ENCODE measurements at places on chromosomes 3 and 15.

- DNase-seq: no peak
- no peaks in the 10 kb centered on the region for H3K36me3 ChIP-seq
- H3K4me3 ChIP-seq: no peak overlapping the region
- H3K27me3 ChIP-seq: no peaks in the 10 kb centered on the region
Measured at GRCh38 chr15:50057196-50057595, 61.8 kb downstream of the ATP8B4 start.

DNA sequence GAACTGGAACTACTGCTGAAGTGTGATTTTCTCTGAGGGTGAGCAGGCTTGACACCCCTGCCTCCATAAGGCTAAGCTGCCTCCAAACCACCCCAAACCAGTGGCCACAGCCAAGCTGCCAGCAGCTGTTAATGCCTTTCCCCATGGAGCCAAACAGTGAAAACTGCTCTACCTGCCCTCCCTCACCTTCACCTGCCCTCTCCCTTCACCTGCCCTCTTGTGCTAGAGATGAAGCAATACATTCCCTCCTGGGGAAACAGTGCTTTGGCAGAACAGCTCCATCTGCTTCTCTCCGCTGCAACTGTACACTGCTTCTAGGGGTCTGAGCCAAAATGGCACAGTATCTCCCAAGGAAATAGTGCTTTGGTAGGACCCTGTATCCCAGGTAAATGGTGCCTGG is 374.1 kb downstream of the FHIT start:
- no peak overlapping the region for H3K4me3 ChIP-seq
- no peaks in the 10 kb centered on the region for H3K4me1 ChIP-seq
- H3K27me3 ChIP-seq: no peaks in the 10 kb centered on the region
- H3K36me3 ChIP-seq: no peaks in the 10 kb centered on the region
- DNase-seq: no peak

DNA sequence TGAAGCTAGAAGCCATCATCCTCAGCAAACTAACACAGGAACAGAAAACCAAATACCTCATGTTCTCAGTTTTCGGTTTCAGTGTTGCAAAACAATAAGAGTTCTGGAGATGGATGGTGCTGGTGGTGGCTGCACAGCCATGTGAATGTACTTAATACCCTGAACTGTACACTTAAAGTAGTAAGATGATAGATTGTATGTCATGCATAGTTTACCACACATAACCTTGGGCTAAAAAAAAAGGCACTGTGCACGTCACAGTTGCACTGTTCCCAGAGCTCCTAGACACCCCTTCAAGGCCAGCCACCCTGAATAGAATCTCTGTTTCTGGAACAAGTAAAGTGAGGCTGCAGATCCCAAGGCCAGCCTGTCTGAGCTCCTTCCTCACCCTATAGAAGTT is 243.3 kb upstream of the IGF1R start:
- no peaks in the 10 kb centered on the region for H3K36me3 ChIP-seq
- H3K27me3 ChIP-seq: peaks cover 28% of the 10 kb centered on the region
- no peaks in the 10 kb centered on the region for H3K4me1 ChIP-seq
- DNase-seq: no peak
- no peak overlapping the region for H3K4me3 ChIP-seq
- H3K27ac ChIP-seq: no peak overlapping the region

DNA sequence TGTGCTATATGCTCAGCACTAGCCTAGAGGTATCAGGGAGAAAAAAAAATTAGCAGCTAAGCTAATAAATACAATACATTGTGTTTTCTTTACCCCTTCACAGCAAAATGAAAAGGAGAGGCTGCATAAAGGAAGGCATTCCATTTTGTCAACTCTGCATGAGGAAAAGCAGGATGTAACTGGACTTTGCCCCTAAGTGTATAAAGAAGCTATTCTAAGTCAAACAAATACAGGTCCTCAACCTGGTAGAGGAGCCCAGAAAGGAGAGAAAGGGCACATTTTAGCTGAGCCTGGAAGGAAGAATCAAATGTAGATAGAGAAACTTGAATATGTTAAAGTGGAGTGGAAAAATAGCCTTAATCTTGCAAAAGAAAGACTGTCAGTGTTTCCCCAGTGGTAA is 89.0 kb upstream of the SPRED1 start:
- no peak overlapping the region for H3K27ac ChIP-seq
- H3K4me1 ChIP-seq: no peaks in the 10 kb centered on the region
- no peaks in the 10 kb centered on the region for H3K27me3 ChIP-seq
- H3K36me3 ChIP-seq: no peaks in the 10 kb centered on the region
- DNase-seq: no peak
- no peak overlapping the region for H3K4me3 ChIP-seq

- no peak overlapping the region for H3K4me3 ChIP-seq
- H3K27ac ChIP-seq: no peak overlapping the region
- H3K27me3 ChIP-seq: no peaks in the 10 kb centered on the region
- peak; percentile 52 for DNase-seq
Measured at GRCh38 chr3:47193871-47194859, 30.3 kb upstream of the SETD2 start.

GRCh38 chr15:48679952-48680351 is 34.4 kb upstream of the FBN1 start:
- H3K36me3 ChIP-seq: no peaks in the 10 kb centered on the region
- DNase-seq: no peak
- peaks cover 33% of the 10 kb centered on the region for H3K4me1 ChIP-seq
- H3K27me3 ChIP-seq: no peaks in the 10 kb centered on the region

DNA sequence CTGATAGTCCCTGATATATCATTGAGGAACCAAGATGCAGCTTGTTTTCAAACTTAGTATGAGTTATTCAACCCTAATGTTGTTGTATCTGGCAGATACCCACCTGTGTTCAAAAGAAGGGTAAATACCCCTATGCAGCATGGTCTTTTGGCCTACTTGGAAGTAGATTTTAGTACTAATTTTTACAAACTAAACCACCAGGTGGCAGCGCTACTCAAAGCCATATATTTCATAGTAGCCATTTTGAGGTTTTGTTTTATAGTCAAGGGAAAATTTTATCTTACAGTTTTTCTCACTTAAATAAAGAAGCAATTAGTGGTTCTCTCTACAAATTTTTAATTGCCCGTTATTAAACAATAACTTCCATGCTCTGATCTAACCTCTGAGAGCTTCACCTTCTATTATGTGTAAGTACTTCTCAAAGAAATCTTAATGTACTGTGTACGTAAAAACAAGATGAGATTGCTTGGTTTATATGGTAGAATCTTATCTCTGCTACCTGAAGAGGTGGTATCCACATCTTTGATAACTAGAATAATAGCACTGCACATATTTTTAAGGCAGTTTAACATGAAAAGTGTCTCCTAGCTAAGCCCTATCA is 31.5 kb upstream of the MLF1 start:
- H3K4me3 ChIP-seq: no peak overlapping the region
- H3K27ac ChIP-seq: no peak overlapping the region
- no peaks in the 10 kb centered on the region for H3K27me3 ChIP-seq
- H3K4me1 ChIP-seq: no peaks in the 10 kb centered on the region
- H3K36me3 ChIP-seq: no peaks in the 10 kb centered on the region

DNA sequence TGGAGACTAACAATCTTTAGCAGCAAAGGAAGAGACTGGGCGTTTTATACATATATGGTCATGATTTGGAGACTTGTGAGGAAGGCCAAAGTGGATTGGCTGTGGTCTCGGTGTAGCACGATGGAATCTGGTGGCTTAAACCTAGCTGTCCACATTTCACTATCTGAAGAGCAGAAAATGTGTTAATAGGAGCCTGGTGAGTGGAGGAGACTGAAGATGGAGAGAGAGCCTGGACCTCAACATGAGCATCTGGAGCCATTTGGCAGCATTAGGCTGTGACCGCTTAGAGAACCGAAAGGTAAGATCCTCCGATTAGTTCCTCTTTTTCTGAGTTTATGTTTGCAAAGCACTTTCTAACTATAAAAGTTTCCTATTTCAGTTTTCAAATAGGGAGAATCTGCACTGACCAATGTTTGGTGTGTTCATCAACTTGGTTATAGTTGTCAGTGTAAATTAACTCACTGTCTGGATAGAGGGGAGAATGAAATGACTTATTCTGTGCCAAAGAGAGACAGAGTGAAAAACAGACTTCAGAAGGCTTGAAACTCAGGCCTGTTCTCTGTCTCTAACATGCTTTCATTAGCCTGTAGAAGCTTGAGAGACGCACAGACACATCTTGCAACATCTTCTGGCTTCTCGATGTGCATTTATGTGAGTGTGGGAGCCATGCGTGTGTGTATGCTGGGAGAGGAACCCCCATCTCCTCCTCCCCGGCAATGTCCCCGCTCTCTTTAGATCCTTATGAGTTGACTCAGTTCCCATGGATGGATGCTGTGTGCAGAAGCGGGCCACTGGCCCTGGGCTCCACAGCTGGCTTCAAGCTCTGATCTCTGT is 244.7 kb upstream of the TBL1XR1 start:
- no peak overlapping the region for H3K4me3 ChIP-seq
- peaks cover 31% of the 10 kb centered on the region for H3K4me1 ChIP-seq
- H3K36me3 ChIP-seq: no peaks in the 10 kb centered on the region
- no peak for DNase-seq
- H3K27me3 ChIP-seq: no peaks in the 10 kb centered on the region

- no peaks in the 10 kb centered on the region for H3K27me3 ChIP-seq
- no peak overlapping the region for H3K27ac ChIP-seq
- DNase-seq: peak; percentile 38
- H3K4me3 ChIP-seq: no peak overlapping the region
- H3K36me3 ChIP-seq: peaks cover 14% of the 10 kb centered on the region
- H3K4me1 ChIP-seq: peaks cover 15% of the 10 kb centered on the region
Measured at GRCh38 chr15:62824111-62825015, 218.2 kb upstream of the TPM1 start.

DNA sequence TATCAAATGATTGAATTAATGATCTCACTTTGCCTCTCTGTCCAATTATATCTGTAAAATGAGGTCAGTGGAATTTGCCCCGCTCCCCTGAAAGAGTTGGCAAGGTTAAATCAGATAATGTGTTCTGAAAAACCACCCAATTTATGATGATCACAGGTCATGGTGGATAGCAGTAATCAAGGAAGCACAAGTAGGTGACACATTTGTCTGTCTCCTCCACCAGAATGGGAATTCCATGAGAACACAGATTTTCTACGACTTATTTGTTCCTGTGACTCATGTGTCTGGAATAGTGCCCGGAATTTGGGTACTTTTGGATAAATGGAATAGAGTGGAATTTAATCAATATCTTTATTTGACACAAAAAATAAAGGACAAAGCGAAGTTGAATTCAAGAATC is 220.9 kb upstream of the SUCLG2 start:
- no peak overlapping the region for H3K4me3 ChIP-seq
- H3K27ac ChIP-seq: no peak overlapping the region
- peaks cover 20% of the 10 kb centered on the region for H3K27me3 ChIP-seq
- H3K36me3 ChIP-seq: no peaks in the 10 kb centered on the region

Measured in MCF 10A (cell line).